ENCODE measurements at places on chromosomes 6 and 20. TPM values are rescaled to one million over a fixed set of nuclear protein-coding genes. Genes with fewer than 3 reads are reported as not detected.

WFDC13 gene
- not detected for total RNA-seq

BPI gene
- total RNA-seq = 0.09 TPM

CPNE1 gene
- 64.5 TPM for total RNA-seq

CST5 gene
- total RNA-seq = not detected

C20orf204 gene
- total RNA-seq = 1.1 TPM

SLC52A3 gene
- 3.0 TPM for total RNA-seq

SASH1 gene
- total RNA-seq = 12.4 TPM

COL9A1 gene
- 0.34 TPM for total RNA-seq

DYNLT2 gene
- total RNA-seq = 1.8 TPM

WFDC12 gene
- total RNA-seq = not detected

BTN2A1 gene
- total RNA-seq = 11.1 TPM

DEFB132 gene
- not detected for total RNA-seq

MARCKS gene
- 215 TPM for total RNA-seq

BHLHE23 gene
- total RNA-seq = not detected
